ENCODE measurements at places on chromosomes 5 and 9.

DNA sequence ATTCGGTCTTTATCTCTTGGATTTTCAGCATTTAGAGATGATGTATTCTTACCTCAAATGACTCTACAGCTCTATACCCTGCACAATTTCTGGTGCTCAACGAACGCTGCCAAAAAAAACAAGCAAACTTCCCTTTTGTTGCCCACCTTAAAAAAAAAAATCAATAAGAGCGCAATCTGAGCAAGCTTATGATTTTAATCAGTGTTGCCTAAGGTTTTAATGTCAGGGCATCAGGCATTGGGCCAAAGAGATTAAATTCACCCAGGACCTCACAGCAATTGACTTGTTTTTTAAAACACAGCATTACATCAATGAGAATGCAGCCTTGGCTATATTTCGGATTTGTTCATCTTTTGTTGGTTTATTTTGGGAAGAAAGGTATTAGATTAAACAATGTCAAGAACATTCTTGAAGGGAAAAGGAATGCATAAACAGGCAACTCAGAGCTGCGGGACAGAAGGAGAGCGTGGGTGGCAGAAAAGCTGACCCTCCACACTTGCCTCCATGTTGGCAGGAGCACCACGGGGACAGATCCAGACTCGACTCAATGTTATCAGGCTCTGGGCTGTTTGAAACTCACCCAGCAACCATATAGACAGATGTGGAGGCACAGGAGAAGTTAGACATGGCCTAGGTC lies 127.5 kb upstream of the DAPK1 start:
- no peak for DNase-seq

GRCh38 chr5:28957450-28957849 lies 1919.1 kb upstream of the CDH9 start:
- DNase-seq, result no peak

DNA sequence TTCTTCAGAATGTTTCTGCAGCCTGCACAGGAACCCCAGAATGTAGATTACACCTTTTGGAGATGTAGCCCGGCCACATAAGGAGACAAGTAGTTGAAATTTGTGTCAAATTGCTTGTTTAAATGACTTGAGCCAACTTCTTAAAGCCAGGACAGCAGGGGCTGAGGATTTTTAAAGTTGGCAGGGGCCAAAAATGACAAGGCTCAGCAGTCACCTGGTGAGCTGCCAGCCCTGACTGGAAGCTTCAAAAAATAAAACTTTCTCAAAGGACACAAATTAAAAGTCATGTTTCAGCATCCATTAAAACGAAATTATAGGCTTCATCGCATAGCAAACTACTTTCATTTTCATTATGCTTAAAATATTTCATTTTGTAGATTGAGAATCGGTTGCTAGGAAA lies 340.3 kb upstream of the WWC1 start:
- DNase-seq, result no peak

DNA sequence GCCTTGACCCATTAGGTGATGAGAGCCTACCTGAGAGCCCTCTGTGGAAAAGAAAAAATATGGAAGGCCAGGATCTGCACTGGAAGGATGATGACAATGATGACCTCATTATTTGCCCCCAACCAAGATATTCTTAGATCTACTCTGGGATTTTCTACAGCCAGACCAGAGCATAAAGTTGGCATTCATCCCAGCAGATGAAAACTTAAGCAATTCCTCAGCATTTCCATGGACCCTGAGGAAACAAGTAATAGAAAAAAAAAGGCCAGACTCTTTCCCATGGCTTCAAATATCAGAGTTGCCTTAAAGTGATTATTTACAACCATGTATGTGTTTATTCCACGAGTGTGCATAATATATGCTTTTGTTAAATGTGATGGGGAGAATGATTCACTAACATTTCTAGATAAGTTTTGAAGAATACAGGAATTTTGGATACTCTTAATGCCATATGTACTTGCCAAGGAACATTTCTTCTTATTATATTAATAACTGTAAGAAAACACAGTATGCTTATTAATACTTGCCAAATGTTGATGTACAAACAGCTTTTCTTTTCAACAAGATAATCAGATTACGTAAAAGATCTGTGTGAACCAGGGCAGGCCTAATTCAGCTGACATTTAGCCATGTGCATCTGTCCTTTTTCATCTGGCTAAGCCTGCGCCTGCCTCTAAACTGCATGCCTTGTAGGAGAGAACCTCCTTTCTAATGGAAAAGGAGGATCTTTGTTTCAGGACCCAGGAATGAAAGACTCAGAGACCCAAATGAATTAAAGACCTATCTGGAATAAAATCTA lies 94.8 kb downstream of the ARRDC3 start:
- DNase-seq, result peak; percentile 32

DNA sequence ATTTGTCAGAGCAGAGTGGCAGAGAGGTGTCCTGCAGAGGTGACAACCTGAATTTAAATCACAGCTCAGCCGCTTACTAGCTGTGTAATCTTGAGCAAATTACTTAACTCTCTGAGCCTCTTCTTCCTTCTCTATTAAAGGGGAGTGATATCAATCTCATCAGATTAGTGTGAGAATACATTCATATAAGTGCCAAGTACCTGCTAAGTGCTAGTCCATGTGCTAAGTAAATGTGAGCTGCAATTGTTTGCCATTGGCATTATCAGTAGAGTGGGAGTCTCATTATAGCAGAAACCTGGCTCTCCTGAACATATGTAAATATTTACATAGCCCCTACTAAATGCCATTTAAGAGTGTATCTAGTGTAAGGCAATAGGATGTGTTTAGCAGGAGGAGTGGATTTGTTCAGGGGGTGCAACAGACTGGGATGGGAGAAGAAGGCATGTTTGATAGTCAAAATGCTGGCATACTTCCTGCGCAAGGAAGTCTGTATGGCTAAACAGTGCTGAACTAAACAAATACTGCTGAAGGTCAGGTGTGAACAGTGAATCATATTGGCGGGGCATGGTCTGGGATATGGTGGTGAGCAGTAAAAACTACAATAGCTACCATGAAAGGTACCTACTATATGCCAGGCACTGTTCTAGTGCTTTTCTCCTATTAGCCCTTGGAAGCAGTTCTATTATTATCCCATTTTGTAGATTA lies 74.5 kb downstream of the F2RL2 start:
- no peak for DNase-seq

DNA sequence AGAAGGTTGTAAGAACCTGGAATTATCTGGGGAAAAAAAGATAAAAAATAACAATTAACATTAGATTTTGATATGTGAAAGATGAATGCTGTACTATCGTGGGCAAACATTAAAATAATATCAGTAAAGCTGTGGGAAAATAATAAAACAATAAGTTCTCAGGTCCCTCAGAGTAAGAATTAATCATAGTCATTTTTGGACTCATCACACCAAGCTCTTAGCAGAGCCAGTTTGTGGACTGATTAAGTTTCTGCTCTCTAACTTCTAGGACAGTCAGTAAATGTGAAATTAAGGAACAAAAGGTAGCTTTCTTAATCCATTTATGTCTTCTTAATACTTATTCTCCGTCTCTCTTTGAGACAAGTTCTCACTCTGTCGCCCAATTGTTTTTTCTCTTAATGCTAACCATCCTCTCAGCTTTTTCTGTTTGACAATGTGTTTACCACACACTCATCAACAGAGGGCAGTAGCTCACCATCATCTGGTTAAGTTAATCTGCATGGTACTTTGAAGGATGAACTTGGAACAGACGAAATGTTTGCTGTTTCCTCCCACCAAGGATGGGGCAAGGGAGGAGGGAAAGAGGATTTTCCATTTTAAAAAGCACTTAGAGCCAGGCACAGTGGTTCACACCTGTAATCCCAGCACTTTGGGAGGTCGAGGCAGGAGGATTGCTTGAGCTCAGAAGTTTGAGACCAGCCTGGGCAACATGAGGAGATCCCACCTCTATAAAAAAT lies 5.3 kb upstream of the ACO1 start:
- DNase-seq, result no peak

GRCh38 chr5:1401536-1402138 lies 43.6 kb downstream of the SLC6A3 start:
- no peak for DNase-seq

- no peak for DNase-seq
Measured at GRCh38 chr5:170292179-170293104, 5.1 kb downstream of the LCP2 start.

DNA sequence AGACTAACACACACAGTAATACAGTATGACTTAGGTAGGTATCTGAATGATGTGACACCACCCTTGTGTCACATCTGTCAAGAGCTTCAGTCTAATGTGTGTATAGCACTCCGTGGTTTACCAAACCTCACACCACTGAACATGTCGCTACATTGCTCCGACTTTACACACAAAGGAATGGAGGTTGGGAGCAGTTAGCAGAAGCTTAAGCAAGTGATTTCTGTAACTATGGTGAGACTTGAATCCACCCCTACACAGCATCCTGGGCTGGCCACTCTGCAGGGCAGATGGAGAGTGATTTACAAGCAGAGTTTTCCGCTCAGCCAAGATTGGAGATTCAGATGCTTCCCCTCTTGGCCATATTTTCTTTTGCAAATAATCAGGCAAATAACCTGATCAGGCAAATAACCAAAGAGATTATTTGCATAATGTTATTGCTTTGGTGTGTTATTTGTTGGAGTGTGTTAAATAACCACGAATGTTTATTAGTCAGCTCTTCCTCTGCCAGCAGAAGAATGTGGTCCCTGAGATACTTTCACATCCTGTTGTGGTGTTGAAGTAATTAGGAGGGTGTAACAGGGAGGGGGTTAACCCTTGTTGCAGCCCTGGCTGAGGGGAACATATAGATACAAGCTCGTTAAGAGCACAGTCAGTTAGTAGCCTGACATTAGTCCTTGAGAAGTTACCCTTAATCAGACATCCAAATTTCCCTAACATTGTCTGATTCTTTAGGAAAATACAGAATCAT lies 92.8 kb downstream of the SNX18 start:
- no peak for DNase-seq

GRCh38 chr5:148343046-148343407 lies 7.7 kb downstream of the SPINK9 start:
- DNase-seq, result no peak

GRCh38 chr5:82360022-82360421 lies 81.9 kb upstream of the RPS23 start:
- no peak for DNase-seq

DNA sequence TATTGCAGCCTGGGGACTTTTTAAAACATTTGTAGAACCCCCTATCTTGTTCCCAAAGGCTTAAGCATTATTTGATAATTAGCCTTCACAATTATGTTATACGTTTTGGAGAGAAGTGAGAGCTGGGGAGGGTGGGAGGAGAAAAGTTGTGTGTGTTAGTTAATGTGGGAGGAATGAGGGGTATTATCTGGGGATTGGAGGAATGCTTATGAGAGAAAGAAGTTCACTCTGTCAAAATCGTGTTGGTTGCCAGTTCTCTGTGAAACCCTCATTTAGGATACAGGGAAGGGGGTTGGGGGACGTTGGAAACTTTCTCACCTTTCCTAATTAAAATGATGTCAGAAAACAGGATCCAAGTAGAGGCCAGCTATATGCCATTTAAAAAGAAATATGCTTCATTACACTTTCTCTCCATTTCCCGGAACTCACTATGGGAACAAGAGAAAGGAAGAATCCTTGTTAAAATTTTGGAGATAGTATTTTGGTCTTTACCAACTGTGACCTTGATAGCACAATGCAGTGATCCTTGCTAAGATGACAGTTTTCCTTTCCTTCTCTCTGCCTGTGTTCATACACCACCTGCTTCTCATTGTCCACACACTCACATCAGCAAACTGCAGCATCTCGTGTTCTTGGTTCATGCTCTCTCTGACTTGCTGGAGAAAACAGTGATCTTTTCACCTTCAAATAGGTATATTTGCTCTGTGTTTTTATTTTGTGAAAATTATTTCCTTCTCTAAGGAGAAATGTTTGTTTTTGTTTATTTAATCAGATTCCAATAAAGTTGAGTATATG lies 336.7 kb upstream of the CLINT1 start:
- no peak for DNase-seq

GRCh38 chr5:45532826-45533624 lies 163.2 kb downstream of the HCN1 start:
- DNase-seq, result no peak

GRCh38 chr5:138653502-138653901 lies 78.3 kb upstream of the HSPA9 start:
- DNase-seq, result no peak

- DNase-seq, result peak; percentile 62
Measured at GRCh38 chr9:107491081-107492053, 1.8 kb upstream of the KLF4 start.

GRCh38 chr9:127154003-127154389 lies 31.6 kb upstream of the ANGPTL2 start:
- DNase-seq, result no peak

- DNase-seq, result no peak
Measured at GRCh38 chr5:103389846-103390245, 131.3 kb downstream of the MACIR start.

GRCh38 chr5:76789991-76790581 lies 28.7 kb upstream of the F2RL1 start:
- DNase-seq, result no peak

- DNase-seq, result no peak
Measured at GRCh38 chr9:4375424-4376200, 75.7 kb upstream of the GLIS3 start.

GRCh38 chr5:139105621-139106071 lies 92.5 kb downstream of the SIL1 start:
- DNase-seq, result no peak

DNA sequence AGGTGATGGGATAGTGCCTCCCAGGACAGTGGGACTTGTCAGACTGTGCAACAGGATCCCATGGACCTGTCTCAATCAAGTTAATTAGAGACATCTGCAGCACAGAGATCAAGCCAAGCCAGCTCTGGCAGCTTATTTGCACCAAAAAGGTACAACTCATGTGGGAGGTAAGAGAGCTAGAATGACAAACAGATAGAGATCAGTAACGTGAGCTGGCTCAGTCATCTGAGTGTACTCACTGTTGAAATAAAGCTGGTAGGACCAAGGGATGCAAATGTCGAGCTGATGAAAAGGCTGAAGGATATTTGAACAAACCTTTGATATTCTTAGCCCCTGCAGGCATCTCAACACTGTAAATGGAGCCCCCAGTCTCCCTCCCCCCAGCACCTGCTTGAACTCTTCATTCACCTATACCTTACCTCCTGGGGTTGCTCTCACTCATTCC lies 198.1 kb downstream of the EFNA5 start:
- no peak for DNase-seq

DNA sequence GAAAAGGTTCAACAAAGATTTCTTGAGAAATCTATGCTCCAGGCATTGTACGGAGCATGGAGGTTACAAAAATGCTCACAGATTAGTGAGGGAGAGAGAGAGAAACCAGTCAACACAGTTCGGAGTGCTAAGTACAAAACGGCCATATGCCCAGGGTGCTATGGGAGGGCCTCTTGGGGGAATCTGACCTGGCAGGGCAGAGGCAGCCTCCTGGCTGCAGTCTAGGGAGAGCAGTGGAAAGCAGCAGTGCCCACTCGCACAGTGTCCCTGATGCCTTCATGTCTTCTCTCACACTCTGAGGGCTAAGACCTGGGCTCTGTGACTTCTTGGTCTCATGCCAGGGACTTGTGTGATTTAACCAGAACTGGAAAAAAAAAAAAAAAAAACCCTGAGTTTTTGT lies 29.8 kb upstream of the SMC5 start:
- DNase-seq, result peak; percentile 9
